ENCODE measurements at places on chromosomes 1 and 21.

- DNase-seq = no peak
Measured at GRCh38 chr1:158011714-158012113, 18.3 kb downstream of the KIRREL1 start.

GRCh38 chr1:5269901-5270300, 615.5 kb downstream of the AJAP1 start:
- no peak for DNase-seq

DNA sequence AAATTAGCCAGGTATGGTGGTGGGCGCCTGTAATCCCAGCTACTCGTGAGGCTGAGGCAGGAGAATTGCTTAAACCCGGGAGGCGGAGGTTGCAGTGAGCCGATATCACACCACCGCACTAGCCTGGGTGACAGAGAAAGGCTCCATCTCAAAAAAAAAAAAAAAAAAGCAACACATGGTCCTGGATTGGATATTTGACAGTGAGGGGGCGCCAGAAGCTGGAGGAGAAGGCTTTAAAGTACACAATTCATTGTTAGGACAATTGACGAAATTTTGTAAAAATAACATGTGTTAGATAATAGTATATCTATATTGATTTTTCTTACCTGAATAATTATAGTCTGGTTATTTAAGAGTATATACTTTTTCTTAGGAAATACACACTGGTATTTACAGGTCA, 50.2 kb upstream of the USP25 start:
- DNase-seq = no peak

GRCh38 chr1:243982447-243983018, 68.5 kb upstream of the ZBTB18 start:
- no peak for DNase-seq

- no peak for DNase-seq
Measured at GRCh38 chr1:25958465-25958864, 39.4 kb downstream of the PAFAH2 start.

DNA sequence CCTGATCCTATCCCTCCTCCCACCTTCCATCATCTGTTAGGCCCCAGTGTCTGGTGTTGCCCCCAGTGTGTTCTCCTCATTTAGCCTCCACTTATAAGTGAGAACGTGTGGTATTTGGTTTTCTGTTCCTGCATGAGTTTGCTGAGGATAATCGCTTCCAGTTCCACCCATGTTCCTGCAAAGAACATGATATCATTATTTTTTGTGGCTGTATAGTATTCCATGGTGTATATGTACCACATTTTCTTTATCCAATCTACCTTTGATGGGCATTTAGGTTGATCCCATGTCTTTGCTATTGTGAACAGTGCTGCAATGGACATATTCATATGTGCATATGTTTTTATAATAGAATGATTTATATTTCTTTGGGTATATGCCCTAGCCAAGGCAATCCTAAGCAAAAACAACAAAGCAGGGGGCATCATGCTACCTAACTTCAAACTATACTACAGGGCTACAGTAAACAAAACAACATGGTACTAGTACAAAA, 142.9 kb downstream of the TNFSF18 start:
- DNase-seq = no peak

- DNase-seq = no peak
Measured at GRCh38 chr1:62800825-62801306, 16.9 kb downstream of the ATG4C start.

Measured in stimulated activated CD8-positive, alpha-beta memory T cell treated with anti-CD3 and anti-CD28 coated beads, Interleukin-15, amount 100 ng/mL, for 1 hour (primary cell).